HFFc6 (cell line): ENCODE measurements at places on chromosomes 16 and 17.

- DNase-seq = no peak
- H3K4me3 ChIP-seq = peak overlapping the region; percentile 27; the same call in 1 of the 2 replicates
- H3K36me3 ChIP-seq = peaks cover 24% of the 10 kb centered on the region
- H3K27ac ChIP-seq = peak overlapping the region; percentile 18; the same call in 1 of the 2 replicates
- H3K4me1 ChIP-seq = peaks cover 81% of the 10 kb centered on the region
These were observed 5.5 kb downstream of the IGFBP4 start for GRCh38 chr17:40448639-40449261.

GRCh38 chr16:23496821-23497542, 13.3 kb downstream of the GGA2 start:
- H3K27me3 ChIP-seq = peaks cover 7% of the 10 kb centered on the region
- peaks cover 25% of the 10 kb centered on the region; the same call in 1 of the 2 replicates for H3K36me3 ChIP-seq
- H3K4me1 ChIP-seq = peaks cover 19% of the 10 kb centered on the region
- H3K27ac ChIP-seq = peak overlapping the region; percentile 60

DNA sequence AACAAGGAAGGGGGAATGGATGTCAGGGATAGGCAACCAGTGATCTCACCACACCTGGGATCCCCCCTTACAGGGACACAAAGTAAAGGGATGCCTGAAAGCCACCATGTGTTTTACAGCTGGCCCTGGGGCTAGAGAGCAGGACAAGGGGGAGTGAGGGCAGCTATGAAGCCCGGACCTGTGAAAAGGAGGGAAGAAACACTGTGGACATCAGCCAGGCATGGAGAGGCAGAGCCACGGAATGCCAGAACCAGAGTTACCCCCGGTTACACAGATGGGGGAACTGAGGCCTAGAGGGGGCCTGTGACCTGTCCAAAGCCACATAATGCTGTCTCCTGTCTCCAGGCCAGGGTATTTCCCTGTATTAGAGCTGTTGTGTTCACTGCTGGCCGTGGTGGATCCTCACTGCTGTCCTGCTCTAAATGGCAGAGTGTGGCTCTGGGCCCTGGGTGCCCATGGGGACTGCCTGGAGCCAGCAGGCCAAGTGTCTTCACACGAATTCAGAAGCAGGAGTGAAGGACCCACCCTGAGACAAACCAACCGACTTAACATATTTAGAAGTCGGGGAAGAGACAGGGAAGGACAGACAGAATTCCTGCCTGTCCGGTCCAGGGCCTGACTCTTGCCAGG, 29.7 kb upstream of the ITGA3 start:
- H3K36me3 ChIP-seq = no peaks in the 10 kb centered on the region
- DNase-seq = no peak
- H3K4me3 ChIP-seq = peak overlapping the region; percentile 88; the same call in 1 of the 2 replicates
- peak overlapping the region; percentile 97 for H3K27ac ChIP-seq
- peaks cover 51% of the 10 kb centered on the region for H3K4me1 ChIP-seq

- H3K27me3 ChIP-seq = peaks cover 64% of the 10 kb centered on the region
- H3K27ac ChIP-seq = no peak overlapping the region
- DNase-seq = no peak
- peaks cover 5% of the 10 kb centered on the region; the same call in 1 of the 2 replicates for H3K4me1 ChIP-seq
These were observed 8.0 kb downstream of the ALOX12B start for GRCh38 chr17:8079291-8080207.
